ENCODE measurements at places on chromosomes 2 and 18. TPM values are rescaled to one million over a fixed set of nuclear protein-coding genes. Genes with fewer than 3 reads are reported as not detected.
A peak's percentile ranks its signal among the peaks of the same experiment; 100 is the strongest.

GRCh38 chr2:179233626-179234430, 30.8 kb downstream of the SESTD1 start:
- no peak overlapping the region for H3K4me3 ChIP-seq
- no peaks in the 10 kb centered on the region for H3K27me3 ChIP-seq
- no peak for DNase-seq
- no peak overlapping the region for H3K27ac ChIP-seq

DNA sequence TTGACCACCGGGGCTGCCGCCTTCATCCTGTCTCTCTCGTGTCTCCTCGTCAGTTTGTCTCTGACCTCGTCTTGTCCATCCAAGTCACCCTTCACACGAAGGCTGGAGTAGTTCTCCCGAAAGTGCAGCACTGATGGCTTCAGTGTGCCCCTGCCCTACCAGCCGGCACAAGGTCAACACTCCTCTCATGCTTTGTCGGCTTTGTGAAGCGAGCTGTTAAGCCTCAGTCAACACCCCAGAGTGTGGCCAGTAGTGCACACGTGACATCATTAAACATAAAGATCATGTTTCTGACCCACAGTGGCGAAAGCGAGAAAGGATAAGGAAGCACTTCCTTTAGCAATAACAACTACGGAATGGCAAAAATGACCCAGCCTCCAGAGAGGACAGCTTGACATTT, 23.2 kb downstream of the ACKR3 start:
- H3K36me3 ChIP-seq: no peaks in the 10 kb centered on the region
- no peak overlapping the region for H3K27ac ChIP-seq
- peak; percentile 54 for DNase-seq
- no peak overlapping the region for H3K4me3 ChIP-seq

STAT4 gene
- 1.1 TPM for polyA plus RNA-seq

DNA sequence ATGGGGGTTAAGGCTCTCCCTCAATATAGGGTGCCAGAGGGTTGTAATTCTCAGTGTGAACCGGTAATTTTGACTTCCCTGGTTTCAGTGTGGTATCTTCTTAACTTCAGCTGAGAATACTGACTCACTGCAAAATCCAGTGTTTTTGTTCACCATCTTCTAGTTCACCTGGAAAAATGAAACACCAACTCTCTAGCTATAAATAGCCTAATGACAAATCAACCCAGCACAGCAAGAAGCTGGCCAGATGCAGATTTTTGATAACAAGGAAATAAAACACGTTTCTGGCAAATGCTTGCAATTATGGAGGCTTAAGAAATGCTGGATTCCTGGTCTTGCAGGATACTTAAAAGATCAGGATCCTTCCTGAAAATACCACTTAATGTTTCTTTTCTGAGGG, 192.3 kb downstream of the CLIP4 start:
- no peak overlapping the region for H3K4me3 ChIP-seq
- H3K4me1 ChIP-seq: no peaks in the 10 kb centered on the region
- no peak overlapping the region for H3K27ac ChIP-seq
- no peak for DNase-seq
- H3K36me3 ChIP-seq: no peaks in the 10 kb centered on the region
- no peaks in the 10 kb centered on the region for H3K27me3 ChIP-seq

DNA sequence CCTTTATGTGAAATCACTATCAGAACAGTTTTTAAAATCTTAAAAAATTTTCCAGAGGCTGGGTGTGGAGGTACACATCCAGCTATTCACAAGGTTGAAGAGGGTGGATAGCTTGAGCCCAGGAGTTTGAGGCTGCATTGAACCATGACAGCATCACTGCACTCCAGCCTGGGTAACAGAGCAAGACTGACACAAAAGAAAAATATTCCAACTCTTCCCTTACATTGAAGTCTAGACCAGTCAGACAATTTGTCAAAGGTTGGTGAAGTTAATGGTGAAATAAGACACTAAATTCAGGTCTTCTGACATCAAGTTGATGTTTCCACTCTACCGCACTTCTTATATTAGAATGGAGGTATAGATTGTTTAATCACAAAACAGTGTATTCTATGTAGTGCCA, 52.8 kb downstream of the HYCC2 start:
- no peak overlapping the region for H3K4me3 ChIP-seq
- peaks cover 2% of the 10 kb centered on the region for H3K36me3 ChIP-seq
- no peak for DNase-seq
- H3K4me1 ChIP-seq: no peaks in the 10 kb centered on the region
- no peaks in the 10 kb centered on the region for H3K27me3 ChIP-seq

DNA sequence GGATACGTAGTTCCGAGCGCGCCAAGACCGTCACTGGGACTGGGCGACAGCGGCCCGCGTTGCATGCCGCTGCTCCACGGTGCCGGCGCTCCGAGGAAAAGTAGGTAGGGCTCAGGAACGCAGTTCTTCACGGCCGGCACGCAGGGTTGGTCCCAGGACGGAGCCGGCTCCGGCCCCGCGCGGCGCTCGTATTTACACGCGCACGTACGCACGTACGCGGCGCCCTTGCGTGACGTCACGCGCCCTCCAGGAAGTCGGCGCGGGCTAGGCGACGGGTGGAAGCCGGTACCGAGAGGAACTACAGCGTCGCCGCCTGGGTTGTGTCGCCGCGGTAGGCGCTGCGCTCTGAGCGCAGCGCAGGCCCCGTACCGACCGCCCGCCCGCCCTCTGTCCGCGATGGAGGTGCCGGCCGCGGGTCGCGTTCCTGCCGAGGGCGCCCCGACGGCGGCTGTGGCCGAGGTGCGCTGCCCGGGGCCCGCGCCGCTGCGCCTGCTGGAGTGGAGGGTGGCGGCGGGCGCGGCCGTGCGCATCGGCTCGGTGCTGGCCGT, at the start of gene CTDP1:
Gene CTDP1 (plus strand): TSS at position 252 of the 548 bp plus-strand sequence. CDS start 145 bp downstream, at position 397.
- peak within 1 kb of the TSS; percentile 96 for H3K27ac ChIP-seq
- no peaks in the 10 kb centered on the region for H3K36me3 ChIP-seq
- peak; percentile 89 for DNase-seq
- H3K4me3 ChIP-seq: peak within 1 kb of the TSS; percentile 83

- H3K4me3 ChIP-seq: no peak overlapping the region
- no peaks in the 10 kb centered on the region for H3K36me3 ChIP-seq
- no peak overlapping the region for H3K27ac ChIP-seq
- H3K4me1 ChIP-seq: no peaks in the 10 kb centered on the region
- no peak for DNase-seq
These were observed 245.6 kb upstream of the CDH2 start for GRCh38 chr18:28422577-28422976.

GRCh38 chr2:203918264-203918663, 18.3 kb upstream of the ICOS start:
- no peaks in the 10 kb centered on the region for H3K27me3 ChIP-seq
- H3K4me1 ChIP-seq: no peaks in the 10 kb centered on the region
- no peaks in the 10 kb centered on the region for H3K36me3 ChIP-seq
- H3K4me3 ChIP-seq: no peak overlapping the region
- H3K27ac ChIP-seq: no peak overlapping the region

- peaks cover 4% of the 10 kb centered on the region for H3K4me1 ChIP-seq
- DNase-seq: peak; percentile 50
- H3K27me3 ChIP-seq: no peaks in the 10 kb centered on the region
- H3K27ac ChIP-seq: no peak overlapping the region
- no peak overlapping the region for H3K4me3 ChIP-seq
These were observed 62.5 kb downstream of the DHRS9 start for GRCh38 chr2:169131587-169132512.

GRCh38 chr2:168633895-168634294, 168.5 kb upstream of the NOSTRIN start:
- H3K4me3 ChIP-seq: no peak overlapping the region
- no peaks in the 10 kb centered on the region for H3K36me3 ChIP-seq
- H3K27ac ChIP-seq: no peak overlapping the region
- DNase-seq: no peak

DNA sequence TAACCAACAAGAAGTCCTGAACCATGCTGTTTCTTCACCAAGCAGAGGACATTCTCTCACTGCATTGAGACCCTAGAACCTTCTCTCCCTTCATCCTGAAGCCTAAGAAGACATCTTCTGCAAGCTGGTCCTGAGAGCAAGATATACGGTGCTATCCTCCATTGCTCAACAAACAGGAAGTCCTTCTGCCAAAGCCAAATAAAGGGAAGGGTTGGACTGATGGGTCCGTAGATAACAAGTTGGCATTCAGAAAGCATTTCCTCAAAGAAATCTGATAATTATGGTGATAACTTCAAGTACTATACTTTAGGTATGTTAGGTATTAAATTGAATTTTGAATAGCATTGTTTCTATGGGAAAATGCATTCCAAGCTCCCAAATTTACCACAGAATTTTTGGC, 23.3 kb downstream of the GRB14 start:
- H3K27me3 ChIP-seq: no peaks in the 10 kb centered on the region
- no peaks in the 10 kb centered on the region for H3K4me1 ChIP-seq
- H3K4me3 ChIP-seq: no peak overlapping the region
- DNase-seq: no peak
- H3K36me3 ChIP-seq: no peaks in the 10 kb centered on the region

- H3K27ac ChIP-seq: no peak overlapping the region
- no peak overlapping the region for H3K4me3 ChIP-seq
- DNase-seq: no peak
- H3K27me3 ChIP-seq: no peaks in the 10 kb centered on the region
- peaks cover 46% of the 10 kb centered on the region for H3K4me1 ChIP-seq
These were observed 55.2 kb downstream of the BCL11A start for GRCh38 chr2:60498127-60498815.

ZSWIM2 gene
- polyA plus RNA-seq: not detected

DNA sequence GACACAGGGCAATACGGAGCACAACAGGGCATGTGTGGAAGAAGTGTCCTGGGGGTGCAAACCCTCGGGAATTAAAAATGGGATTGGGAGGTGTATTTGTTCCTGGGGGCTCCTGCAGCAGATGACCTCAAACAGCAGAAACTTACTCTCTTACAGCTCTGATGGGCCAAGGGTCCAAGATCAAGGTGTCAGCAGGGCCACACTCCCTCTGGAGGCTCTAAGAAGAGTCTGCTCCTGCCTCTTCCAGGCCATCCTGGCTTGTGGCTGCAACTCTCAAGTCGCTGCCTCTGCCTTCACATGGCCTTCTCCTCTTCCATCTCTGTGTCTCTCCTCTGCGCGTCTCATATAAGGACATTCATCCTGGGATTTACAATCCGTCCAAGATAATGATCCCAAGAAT, 12.4 kb upstream of the SPATA3 start:
- H3K27me3 ChIP-seq: no peaks in the 10 kb centered on the region
- no peak overlapping the region for H3K27ac ChIP-seq
- H3K36me3 ChIP-seq: no peaks in the 10 kb centered on the region
- H3K4me1 ChIP-seq: no peaks in the 10 kb centered on the region

TMEM214 gene
- polyA plus RNA-seq: 27.5 TPM

DNA sequence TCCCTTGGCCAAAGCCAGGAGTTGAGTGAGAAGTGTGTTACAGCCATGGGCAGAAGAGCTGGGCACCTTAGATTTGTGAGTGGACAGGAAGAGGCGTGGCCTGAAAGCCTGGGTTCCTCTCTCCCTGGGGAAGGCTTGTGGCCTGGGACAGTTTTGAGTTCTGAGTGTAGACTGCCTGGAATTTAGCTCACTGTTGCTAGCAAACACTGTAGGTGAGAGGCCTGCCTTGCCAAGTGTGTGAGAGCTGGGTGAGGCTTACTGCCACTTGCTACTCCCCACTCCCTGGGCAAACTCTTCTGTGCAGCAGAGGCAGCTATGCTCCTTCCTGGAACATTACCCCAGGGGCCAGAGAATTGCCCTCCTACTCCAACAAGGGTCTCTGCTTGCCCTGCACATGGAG, 150.0 kb upstream of the GALNT5 start:
- no peak for DNase-seq
- no peak overlapping the region for H3K4me3 ChIP-seq
- H3K27me3 ChIP-seq: no peaks in the 10 kb centered on the region
- H3K27ac ChIP-seq: no peak overlapping the region

DNA sequence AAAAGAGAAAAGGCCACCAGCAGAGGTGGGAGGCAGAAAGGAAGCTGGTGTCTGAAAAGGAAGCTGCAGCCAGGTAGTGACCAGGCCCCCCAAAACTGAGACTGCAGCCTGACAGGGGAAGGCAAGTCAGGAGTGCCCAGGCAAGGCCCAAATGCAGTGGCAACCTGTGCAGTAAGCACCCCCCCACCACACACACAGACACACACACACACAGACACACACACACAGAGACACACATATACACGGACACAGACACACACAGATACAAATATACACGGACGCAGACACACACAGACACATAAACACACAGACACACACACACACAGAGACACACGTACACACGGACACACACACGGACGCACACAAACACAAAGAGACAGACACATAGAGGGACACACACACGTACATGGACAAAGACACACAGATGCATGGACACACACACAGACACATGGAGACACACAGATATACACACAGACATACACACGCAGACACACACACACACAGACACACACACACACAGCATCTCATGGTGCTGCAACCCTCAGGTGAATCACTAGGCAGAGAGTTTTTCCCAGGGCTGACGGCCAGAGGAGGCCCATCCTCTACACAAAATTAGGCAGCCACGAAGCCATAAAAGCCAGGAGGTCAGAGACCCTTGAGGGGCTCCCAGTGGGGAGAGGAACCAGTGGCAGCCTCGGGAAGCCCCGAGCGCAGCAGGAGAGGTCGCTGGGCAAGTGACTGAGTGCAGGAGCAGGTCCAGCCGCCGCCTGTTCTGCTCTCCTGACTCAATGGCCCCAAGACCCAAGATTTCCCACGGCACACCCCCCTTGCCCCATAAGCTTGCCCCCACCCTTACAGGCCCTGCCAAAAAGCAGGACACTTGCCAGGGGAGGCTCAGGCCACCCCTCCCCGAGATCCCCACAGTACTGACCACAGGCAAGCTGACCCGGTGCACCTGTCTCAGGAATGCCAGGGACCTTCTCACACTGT, 6.3 kb downstream of the SDC1 start:
- peaks cover 69% of the 10 kb centered on the region for H3K36me3 ChIP-seq
- no peaks in the 10 kb centered on the region for H3K27me3 ChIP-seq
- no peak overlapping the region for H3K27ac ChIP-seq
- H3K4me1 ChIP-seq: peaks cover 54% of the 10 kb centered on the region
- no peak for DNase-seq

GRCh38 chr2:67438337-67438736, 41.2 kb downstream of the ETAA1 start:
- no peaks in the 10 kb centered on the region for H3K27me3 ChIP-seq
- no peak overlapping the region for H3K27ac ChIP-seq
- no peaks in the 10 kb centered on the region for H3K36me3 ChIP-seq
- H3K4me3 ChIP-seq: no peak overlapping the region

DNA sequence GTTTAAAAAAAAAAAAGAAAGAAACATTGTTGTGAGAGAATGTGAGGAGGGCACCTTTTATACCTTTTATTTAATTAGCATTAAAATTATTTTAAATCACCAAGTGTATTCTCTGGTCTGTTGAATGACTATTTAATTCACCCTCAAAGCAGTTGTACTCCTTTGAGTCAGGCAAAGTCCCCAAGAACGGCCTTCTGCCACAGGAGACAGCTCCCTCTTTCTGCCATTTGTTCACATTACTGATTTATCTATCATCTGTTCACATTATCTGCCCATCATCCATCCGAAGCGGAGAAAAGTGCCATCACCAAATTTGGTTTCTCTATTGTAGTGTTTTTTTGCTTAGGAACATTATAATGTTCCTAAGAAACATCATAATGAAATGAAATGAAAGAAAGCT, 240.7 kb upstream of the DPP10 start:
- no peak overlapping the region for H3K4me3 ChIP-seq
- no peaks in the 10 kb centered on the region for H3K36me3 ChIP-seq
- H3K4me1 ChIP-seq: no peaks in the 10 kb centered on the region
- no peak for DNase-seq
- no peak overlapping the region for H3K27ac ChIP-seq
- no peaks in the 10 kb centered on the region for H3K27me3 ChIP-seq

- peaks cover 17% of the 10 kb centered on the region for H3K36me3 ChIP-seq
- H3K27me3 ChIP-seq: no peaks in the 10 kb centered on the region
- H3K27ac ChIP-seq: no peak overlapping the region
- no peaks in the 10 kb centered on the region for H3K4me1 ChIP-seq
- H3K4me3 ChIP-seq: no peak overlapping the region
These were observed 32.3 kb upstream of the NEB start for GRCh38 chr2:151766437-151767153.
